ENCODE measurements at places on chromosomes 11 and 22.

GRCh38 chr22:33083212-33083611, 25.0 kb upstream of the SYN3 start:
- no peak for DNase-seq

DNA sequence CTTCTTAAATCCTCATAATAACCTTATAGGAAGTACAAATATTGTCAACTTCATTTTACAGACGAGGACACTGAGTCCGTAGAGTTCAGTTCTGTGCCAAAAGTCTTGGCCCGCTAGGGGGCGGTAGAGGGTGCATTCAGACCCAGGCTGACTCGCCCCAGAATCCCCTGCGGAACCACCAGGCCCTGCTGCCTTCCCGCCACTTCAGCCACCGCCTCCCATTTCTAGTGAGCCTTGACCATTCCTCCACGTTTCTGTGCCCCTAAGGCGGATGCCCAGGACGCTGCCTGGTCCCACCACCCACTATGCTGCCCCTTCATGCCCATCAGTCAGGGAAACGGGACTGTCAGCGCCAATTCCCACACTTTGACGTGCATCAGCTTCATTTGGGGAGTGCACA, 19.1 kb downstream of the SYT13 start:
- no peak for DNase-seq

GRCh38 chr11:64455456-64456261, 96.7 kb downstream of the RPS6KA4 start:
- DNase-seq: no peak

DNA sequence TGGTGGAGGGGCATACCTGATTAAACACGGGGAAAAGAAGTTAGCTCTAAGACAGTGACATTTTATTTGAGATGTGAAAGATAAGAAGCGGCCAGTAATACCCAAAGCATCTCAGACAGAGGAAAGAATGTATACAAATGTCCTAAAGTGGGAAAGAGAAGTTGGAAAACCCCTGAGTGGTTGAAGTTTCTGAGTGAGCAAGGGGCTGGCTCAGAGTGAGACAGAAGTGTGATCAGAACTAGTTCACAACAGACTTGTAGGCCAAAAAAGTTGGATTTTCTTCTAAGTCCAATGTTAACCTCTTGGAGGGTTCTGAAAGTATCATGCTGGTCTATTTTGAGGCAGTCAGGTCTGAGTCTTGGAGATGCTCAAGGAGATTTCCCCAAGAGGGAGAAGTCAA, 608.7 kb downstream of the SOX6 start:
- DNase-seq: no peak

DNA sequence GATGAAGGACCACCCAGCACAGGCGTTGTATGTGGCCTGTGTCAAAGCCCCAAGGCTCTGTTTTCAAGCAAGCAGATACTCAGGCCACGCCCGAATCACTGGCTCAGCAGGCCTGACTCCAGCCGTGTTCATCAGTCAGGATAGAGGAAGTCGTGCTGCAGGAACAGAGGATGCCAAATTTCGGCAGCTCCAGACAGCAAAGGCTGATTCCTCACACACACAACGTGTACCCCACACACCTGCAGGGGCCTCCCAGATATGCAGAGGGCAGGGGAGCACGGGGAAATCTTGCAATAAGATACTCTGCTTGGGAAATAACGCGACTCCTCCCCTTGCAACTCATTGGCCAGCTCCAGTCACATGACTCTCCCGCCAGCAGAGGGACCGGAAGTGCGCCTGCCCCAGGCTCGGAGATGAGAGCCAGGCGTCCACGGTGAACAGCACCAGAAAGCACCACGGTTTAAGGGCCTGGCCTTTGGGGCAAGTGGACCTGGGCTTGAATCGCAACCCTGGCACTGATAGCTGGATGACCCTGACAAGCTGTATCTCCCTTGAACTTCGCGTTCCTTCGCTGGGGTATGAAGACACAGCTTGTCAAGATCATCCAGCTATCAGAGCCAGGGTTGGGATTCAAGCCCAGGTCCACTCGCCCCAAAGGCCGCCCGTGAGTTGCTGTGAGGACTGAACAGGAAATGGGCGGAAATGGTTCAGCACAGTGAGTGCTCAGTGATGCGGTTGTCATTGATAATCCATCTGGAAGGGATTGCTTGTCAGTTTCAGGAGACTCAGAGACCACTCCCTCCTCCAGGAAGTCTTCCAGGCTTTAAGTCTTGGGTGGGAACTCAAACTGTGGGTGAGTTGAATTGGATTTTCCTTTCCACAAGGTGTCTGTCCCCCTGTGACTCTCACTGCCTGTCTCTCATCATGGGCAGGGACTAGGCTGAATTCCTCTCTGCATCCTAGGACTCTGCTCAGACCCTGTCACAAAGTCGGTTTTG, 88.5 kb downstream of the MYEOV start:
- DNase-seq: no peak

- DNase-seq: peak; percentile 31
These were observed 461 bp downstream of the TBC1D10A start for GRCh38 chr22:30326255-30326705.

DNA sequence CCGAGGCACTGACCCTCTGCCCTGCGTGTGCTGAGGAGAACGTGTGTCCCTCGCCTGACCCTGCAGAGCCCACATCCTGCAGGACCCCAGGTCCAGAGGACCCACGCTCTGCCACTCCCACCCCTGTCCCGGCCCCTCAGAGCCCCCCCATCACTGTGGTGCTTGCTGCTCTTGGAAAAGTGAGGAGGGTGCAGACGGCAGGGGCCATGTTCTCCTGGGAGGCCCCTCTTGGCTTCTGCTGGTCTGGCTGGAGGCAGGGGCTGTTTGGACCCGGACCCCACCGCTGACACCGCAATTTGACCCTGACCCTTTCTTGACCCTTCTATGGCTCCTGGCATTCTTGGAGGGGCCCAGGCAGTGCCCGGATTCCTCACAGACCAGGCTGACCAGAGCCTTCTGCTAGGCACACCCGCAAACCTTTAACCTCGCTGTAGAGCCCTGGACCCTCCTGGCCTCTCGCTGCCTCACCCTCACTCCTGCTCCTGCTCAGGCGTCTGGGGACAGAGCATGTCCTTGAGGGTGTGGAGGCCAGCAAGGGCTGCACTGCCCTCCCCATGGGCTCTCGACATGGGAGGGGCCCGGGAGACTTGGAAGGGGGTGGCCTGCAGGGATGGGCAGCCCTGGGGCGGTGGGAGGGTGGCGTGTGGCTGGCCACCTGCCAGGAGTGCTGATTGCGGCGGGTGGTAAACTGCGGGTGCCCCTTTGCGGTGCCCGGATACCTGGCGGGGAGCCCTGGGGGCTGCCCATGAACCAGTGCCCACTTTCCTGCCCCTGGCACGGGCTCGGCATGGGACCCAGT, 37.0 kb upstream of the MUC5AC start:
- DNase-seq: no peak

- DNase-seq: no peak
These were observed 6.6 kb upstream of the SNX32 start for GRCh38 chr11:65826984-65827735.

DNA sequence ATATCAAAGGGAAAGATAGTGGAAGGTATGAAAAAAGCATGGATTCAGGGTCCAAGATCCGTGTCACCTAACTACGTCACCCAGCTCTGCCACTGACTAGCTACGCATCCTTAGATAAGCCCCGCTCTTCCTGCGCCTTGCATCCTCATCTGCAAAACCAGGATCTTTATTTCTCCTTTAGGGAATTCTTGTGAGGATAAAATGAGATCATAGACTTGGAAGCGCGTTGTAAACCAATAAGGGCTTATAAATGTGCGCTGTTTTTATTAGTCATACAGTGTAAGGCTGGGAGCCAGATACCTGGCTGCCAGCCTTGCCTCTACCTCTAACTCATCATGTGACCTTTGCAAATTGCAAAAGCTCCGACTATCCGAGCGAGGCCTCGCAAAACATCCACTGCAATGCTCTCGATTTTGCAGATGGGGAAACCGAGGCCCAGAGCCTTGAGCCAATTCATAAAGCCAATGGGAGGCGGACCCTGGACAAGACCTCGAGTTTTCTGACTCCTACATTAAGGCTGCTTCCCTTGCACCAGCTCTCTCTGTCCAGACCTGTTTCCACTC, 753 bp downstream of the PRPF19 start:
- DNase-seq: no peak

- DNase-seq: no peak
These were observed 10.9 kb downstream of the DRICH1 start for GRCh38 chr22:23621082-23621780.

GRCh38 chr11:130892861-130893260, 23.4 kb downstream of the SNX19 start:
- DNase-seq: no peak

DNA sequence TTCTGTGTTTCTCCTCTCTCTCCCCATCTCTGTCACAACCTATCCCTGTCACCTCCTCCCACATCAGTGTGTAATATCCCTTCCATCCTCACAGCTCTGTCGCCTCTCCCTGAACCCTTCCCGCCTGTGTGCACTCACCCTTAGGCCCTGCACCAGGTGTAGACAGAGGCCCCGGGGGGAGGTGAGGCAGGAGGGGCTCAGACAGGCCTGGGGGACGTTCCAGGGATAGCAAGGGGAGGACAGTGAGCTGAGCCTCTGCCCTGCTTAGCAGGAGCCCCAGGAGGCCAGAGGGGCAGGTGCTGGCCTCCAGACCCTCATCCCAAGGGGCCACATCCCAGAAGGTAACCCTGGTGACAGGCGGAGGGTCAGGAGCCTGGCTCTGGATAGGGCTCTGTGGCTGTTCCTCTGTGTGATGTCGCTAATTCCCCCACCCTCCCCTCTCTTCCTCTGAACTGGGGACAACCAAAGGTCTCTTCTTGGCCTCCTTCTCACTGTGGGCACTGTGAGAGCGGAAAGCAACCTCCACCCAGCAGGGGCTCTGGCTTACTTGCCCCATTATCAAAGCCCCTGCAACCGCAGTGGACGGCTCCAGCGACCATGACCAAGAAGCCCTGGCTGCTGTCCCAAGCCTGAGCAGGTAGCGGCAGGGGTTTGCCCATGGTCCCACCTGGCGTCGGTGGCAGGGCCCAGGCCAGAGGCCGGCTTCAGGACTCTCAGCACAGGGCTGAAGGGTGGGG, 35.7 kb downstream of the KCNJ4 start:
- no peak for DNase-seq

GRCh38 chr22:17481424-17481823, 81.9 kb upstream of the SLC25A18 start:
- DNase-seq: no peak

DNA sequence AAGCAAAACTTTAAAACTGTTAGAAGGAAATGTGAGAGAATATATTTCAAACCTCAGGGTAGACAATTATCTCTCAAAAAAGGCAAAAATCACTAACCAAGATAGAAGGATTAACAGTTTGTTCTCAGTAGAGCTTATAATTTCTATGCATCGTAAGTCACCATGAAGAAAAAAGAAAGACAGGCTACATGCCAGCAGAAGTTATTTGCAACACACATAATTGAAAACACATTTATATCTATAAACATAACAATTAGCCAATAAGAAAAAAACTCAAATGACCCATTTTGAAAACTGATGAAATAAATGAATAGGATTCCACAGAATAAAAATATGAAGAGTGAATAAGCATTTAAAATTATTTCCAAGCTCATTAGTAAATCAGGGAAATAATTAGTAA, 24.4 kb upstream of the SNX19 start:
- DNase-seq: no peak

DNA sequence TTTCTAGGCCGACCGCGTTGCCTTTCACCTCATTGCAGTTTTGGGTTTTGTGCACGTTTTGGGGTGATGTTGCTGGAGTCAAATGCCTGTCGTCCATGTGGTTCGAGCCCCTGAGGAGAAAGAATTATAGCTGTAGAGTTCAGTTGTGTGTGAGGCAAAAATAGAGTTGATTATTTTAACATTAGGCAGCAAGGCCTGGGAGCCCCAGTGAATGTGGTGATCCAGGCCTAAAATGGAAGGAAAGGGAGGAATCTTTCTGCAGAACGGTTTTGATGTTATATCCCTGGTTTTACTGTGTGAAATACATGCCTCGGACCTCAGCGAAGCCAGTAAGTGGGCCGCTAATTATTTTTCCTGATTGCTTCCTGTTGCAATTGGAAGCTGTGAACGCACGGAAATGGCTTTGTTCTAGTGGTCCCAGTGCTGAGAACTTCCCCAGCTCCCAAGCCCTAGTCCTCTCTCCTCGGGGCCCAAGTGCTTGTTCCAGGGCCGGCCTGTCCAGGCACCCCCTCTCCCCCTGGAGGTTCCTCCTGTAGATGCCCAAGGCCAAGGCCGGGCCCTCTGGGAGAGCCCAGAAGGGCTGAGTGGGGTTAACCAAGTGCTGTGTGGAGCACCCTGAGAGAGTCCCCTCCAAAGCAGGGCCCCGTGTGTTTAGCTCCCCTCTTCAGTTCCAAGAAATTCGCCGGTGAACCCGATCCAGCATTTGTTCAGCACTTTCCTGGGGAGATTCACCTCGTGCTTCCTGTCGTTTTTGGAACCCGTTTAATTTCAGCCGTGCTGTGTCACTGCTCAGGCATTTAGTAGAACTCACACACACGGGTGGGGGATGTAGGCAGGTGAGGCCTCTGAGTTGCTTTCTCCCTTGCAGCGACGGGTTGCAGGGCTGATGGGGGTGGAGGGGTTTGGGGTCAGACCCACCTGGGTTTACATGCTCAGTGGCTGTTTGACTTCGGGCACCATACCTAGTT, 2.1 kb downstream of the LRP5 start:
- DNase-seq: no peak

DNA sequence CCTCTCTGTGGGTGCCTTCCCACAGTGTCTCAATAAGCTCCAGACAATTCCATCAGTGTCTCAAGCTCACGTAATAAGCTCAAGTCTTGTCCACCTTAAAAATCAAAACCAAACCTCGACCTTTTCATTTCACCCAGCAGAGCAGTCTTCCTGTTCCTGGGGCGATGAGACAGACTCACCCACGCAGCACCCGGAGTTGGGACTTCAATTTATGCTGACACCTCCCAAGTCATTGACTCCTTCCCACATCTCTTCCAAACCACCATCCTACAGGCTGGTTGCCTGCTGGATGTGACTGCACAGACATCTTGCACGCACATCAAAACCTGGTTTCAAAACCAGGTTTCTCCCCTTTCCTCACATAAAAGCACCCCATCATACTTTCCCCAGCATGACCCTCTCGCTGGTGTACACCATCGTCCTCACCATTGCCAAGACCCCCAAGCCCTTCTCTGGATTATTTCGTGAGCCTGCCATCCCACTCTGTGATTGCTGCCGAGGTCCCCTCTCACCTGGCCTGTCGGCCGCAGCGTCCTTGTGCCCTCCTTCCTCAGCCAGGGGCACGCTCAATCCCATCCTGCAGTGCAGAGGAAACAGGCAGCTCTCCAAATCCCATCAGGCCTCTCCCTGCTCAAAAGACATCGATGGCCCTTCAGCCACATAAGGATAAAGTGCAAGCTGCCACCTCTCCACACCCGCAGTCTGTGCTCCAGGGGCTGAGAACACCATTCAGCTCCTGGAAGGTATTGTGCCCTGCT, 45.1 kb upstream of the FBXO3 start:
- no peak for DNase-seq

GRCh38 chr11:6404342-6405051, 14.2 kb downstream of the SMPD1 start:
- DNase-seq: peak; percentile 67

All from naive thymus-derived CD8-positive, alpha-beta T cell (primary cell).